Activated CD4-positive, alpha-beta T cell treated with anti-CD3 and anti-CD28 coated beads for 48 hours (primary cell): ENCODE measurements at places on chromosomes 12 and 14.

GRCh38 chr14:26531894-26532293 lies 65.9 kb downstream of the NOVA1 start:
- DNase-seq = no peak

DNA sequence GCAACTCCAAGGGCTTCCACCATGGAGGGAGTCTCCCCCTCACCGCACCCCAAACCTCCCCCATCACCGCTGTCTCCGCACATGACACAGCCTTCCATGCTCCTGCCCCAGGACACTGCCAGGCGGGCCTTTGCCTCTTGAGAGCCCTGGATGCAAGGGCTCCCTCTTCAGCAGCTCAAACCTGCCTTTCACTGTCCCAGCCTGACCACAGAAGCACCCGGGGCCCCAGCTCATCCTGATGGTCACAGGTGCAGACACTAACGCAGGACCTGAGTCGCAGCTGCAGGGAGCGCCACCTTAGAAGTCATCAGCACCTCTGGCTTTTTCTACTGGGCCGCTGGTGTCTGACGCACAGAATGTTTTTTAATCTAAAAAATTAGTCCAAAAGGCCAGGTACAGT lies 54.0 kb downstream of the SYNE3 start:
- no peak for DNase-seq

DNA sequence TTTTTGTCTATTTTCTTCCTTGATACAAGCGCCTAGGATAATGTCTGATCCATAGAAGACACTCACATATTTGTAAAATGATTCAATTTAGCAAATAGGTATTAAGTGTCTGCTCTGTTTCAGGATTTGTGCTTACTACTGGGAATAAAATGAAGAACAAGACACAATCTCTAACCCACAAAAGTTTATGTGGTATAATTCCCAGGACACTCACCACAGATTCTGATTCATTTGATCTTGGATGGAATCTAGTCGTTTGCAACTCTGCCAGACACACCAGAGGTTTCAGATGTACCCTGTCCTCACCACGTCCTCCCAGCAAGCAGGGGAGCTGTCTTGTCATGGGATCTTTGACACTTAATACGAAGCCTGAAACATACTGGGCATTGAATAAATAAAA lies 208.3 kb downstream of the LRIG3 start:
- DNase-seq = no peak

GRCh38 chr12:123284669-123285068 lies 13.0 kb upstream of the CDK2AP1 start:
- no peak for DNase-seq

DNA sequence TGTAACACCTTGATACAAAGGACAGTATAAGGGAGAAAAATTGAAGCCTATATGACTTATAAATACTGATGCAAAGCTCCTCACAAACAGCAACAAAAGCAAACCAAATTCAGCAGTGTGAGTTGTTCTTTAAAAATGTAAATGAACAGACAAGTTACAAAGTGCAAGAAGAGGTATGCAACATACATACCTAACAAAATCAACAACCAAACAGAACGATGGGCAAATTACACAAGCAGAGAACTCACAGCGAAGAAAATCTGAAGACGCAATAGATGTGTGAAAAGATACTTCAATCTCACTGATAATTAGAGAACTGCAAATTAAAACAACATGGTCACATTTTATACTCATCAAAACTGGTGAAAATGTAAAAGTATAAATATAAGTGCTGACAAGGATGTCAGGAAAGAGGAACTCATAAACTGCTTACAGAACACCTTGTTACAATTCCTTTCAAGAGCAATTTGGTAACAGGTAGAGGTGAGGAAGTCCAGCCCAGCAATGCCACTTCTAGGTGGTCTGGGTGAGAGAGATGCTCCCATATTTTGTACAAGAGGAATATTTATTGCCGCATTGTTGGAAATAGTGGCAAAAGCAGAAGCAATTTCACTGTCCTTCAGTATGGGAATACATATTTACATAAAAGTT lies 47.3 kb downstream of the CORO1C start:
- DNase-seq = no peak
